ENCODE measurements at places on chromosomes 2 and 18.

DNA sequence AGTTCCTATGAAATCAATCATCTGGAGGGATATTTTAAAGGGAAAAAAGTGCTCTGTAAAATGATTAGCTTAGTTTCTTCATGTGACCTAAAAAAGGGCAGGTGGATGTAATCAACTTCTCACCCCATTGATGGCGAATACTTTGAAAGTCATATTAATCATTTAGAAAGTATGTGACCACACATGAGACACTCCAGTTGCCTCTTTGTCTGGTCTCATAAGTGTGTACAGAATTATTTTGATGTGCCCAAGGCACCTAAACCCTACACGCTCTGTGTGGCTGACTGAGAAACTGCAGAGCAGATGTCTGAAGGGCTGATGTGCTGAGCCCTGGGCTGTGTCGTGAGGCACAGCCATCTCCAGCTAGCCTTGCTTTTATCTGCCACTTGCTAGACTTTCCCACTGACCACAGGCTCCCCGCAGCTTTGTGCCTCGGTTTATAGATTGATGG is 26.9 kb downstream of the SGPP2 start:
- DNase-seq: no peak

DNA sequence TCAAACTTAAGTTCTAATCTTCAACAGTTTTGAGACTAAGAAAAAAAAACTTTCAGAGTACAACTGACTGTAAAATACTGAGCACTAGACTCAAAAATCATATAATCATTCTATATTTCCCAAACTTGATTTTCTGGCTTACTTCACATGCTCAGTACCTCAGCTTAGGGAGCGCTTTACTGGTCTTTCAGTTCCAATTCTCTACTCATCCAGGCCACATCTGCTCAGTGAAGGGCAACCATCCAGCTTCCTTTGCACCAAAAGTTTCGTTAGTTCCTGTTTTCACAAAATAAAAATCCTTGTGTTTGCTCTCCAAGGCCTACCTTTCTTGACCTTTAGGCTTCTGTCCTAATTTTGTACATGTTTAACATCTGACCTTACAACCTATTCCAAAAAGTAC is 287.6 kb upstream of the LRRTM1 start:
- no peak for DNase-seq

GRCh38 chr18:73711256-73711655 is 436.4 kb downstream of the FBXO15 start:
- DNase-seq: no peak

- no peak for DNase-seq
These were observed 89.5 kb downstream of the SMAD7 start for GRCh38 chr18:48861181-48861708.

- DNase-seq: peak; percentile 65
These were observed 3.5 kb downstream of the PTPN2 start for GRCh38 chr18:12880541-12880910.

- DNase-seq: no peak
These were observed 41.5 kb downstream of the ANTXR1 start for GRCh38 chr2:69054431-69054830.

- DNase-seq: no peak
These were observed 520.6 kb downstream of the METTL4 start for GRCh38 chr18:2050702-2051201.

DNA sequence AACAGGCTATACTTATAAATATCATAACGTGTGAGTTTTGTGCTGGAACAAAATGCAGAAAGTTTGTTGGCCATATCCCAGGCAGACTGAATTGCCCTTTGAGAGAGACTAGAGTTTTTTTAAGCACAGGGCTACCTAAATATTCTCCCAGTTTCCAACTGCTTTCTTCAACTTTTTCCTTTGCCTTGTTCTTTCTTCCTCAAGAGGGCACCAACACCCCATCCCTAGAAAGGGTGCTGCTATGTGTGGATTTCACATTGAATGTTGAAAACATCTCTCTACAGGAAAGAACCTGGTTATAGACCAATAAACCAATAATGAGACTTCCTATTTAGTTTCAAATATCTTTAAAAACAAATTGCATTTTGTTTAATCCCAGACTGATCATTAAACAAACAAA is 87.9 kb downstream of the ICOS start:
- peak; percentile 35 for DNase-seq

- DNase-seq: no peak
These were observed 180.3 kb downstream of the VAPA start for GRCh38 chr18:10094154-10094553.

GRCh38 chr2:182866461-182867406 is at the start of gene FRZB:
TSS of gene FRZB (minus strand) at chr2:182866637. CDS start at chr2:182866552, 85 bp downstream.
- no peak for DNase-seq

GRCh38 chr2:134429886-134430285 is 176.0 kb downstream of the MGAT5 start:
- DNase-seq: no peak

DNA sequence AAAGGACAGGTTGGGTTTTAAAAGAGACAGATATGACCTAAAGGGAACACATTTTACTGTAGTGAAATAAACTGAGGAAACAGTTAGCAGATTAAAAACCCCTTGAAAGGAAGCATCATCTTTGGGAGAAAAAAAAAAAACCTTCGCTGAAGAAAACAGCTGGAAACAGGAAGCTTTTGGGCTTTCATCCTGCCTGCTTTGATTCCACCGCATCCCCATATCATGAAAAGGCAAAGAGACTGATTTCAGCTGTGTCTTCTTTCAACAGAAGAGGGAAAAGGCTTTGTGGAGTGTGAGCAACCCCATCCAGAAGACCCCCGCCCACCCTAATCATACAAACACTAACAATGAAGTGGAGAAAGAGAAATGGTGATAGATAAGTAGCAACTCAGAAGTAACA is 86.4 kb downstream of the TCF4 start:
- no peak for DNase-seq

DNA sequence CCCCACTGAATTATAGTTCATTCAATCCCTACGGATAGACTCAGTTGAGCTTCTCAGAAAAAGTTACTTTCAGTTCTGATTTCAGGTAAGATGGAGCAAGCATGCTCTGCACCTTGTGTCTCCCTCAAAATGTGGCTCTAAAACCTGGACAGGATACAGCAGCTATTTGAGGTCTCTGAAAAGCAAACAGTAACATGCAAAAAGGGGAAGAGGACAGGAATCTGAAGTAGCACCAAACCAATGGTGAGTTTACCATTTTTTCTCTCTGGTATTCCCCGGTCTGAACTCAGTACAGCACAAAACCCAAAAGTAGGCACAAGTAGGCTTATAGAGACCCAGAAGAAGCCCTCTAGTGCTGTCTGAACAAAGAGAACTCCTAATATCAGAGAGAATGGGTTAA is 34.1 kb downstream of the LANCL1 start:
- DNase-seq: no peak

- DNase-seq: no peak
These were observed 17.4 kb downstream of the KCNH7 start for GRCh38 chr2:162821176-162821575.

DNA sequence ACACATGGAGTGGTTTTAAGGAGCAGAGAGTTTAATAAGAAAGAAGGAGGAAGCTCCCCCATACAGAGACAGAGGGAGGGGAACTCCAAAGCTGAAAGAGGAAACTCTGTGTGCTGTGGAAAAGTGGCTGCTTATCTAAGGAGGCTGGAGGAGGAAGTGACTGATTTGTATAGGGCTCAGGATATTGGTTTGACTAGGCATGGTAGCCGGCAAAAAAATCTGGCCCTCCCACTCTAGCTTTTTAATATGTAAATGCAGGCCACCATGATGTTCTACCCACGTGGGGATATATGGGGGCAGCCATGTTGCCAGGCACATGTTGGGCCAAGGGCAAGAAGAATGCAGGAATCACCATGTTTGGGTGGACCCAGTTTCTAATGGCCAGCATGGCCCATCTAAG is 64.3 kb downstream of the HNMT start:
- peak; percentile 85 for DNase-seq

GRCh38 chr18:23920054-23920453 is 94.5 kb upstream of the TTC39C start:
- no peak for DNase-seq

GRCh38 chr2:120429586-120430500 is 83.9 kb downstream of the INHBB start:
- DNase-seq: no peak

DNA sequence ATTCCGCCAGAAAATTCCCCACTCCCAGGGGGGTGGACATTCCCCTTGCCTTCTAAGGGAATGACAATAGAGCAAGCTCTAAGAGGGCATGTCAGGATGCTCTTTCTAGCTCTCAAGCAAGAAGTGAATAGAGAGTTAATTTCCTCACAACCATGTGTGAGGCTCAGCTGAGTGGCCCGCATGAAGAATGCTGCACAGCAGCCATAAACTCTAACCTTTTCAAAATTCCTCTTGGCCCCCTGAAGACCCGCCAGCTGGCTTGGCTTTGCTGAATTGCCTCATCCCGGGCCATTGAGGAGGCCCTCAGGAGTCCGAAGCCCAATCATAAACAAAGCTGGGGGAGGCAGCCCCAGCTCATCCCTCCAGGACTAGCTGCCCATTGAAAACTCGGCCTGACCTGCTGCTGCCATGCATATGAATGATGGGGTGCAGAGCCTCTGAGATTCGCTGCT is 38.2 kb downstream of the NRP2 start:
- no peak for DNase-seq

DNA sequence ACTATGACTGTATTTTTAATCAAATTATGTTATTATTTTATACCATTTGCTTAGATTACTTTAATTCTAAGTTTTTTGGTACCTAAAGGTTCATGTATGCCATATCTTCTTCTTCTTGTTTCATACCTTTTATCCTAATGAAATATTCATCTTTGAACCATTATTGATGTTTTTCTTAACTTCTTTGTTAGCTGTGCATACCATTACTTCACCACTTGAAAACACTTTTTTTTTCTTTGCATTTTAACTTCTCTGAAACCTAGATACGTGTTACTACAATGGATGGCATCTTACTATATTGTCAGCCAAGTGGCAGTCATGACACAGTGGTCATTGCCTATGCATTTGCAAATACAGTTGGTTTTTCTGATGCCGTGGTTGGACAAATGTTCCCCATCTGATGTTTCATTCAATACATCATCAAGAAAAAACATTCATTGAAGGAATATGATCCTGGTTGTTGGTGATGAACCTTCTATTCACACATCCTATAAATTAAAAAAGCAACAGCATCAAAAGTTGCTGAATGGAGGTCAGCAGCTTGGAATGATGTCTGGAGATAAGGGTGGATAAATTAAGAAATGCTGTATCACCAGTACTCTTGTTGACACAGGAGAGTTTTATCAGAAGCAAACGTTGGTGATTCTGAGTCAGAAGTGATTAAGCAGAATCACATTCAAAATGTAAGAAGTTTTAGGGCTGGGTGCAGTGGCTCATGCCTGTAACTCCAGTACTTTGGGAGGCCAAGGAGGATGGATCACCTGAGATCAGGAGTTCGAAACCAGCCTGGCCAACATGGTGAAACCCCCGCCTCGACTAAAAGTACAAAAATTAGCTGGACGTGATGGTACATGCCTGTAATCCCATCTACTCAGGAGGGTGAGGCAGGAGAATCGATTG is 7.4 kb downstream of the IL36A start:
- DNase-seq: no peak

DNA sequence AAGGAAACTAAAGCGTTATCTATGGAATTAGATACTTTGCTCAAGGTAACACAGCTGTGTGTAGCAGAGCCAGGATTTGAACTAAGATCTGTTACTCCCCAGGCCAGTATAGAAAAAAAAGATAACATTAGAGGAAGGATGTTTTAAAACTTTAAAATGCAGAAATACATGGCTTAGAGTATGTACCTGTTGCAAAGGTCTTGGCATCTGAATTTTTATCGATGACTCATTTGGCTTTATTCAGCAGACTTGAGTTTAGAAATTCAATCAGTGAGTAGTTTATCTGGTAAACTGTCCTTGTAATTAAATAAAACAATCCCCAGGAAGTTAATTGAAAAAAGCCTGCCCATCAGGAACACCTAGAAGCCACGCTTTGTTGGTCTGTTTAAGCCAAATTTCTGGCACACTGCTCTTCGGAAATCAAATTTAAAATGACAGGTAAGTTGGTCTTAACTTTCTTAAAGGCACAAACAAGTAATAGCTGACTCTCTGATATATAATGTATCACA is 36.9 kb downstream of the SCN9A start:
- no peak for DNase-seq

DNA sequence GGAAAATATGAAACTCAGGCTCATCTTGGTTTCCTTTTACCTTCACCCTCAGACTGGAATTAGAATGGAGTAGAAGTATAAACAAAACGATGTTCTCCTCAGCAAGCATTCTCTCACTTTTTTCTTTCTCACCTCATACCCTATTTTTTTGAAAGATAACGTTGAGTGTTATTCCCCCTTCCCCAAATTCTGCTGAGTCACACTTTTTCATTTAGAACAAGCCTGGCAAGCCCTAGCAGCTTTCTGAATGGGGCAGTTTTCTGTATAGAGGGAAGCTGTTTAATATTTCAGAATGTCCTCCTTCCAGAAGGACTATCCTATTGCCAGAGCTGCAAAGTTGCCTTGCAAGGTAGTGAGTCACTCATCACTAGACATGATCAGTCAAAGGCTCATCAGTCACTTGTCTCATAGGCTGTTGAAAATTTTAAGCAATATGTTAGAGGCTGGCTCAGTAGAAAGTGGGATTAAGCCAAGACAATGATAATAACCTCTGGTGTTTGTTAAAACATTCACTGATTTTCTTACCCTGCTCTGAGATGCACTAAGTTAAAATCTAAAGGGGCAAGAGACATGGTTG is 416.1 kb downstream of the RNF144A start:
- peak; percentile 16 for DNase-seq

DNA sequence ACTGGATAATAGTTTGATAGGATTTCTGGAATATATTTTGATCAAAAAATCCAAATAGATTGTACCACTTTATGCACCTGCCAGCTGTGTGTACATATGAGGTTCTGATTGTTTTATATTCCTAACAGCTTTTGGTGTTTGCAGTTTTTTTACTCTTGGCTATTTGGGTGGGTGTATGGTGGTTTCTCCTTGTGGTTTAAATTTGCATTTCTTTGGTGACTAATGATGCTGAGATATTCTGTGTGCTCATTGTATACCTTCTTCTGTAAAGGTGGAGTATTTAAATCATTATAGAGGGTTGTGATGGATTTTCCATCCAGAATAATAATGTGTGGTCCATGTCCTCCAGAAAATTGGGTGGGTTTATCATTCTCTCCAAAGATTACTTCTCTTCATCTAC is 372.9 kb downstream of the THSD7B start:
- DNase-seq: no peak

- no peak for DNase-seq
These were observed 48.5 kb downstream of the PAX3 start for GRCh38 chr2:222250313-222250712.

- DNase-seq: no peak
These were observed 176.7 kb upstream of the SMAD2 start for GRCh38 chr18:48106976-48107781.

- no peak for DNase-seq
These were observed 35.2 kb upstream of the DLX2 start for GRCh38 chr2:172137943-172138342.

All from suppressor macrophage treated with lipopolysaccharide for 1 hour (primary cell).